Tibial nerve (tissue), 4 donors: ENCODE measurements at places on chromosomes 2 and 18. TPM values are rescaled to one million over a fixed set of nuclear protein-coding genes. Genes with fewer than 3 reads are reported as not detected.

GRCh38 chr2:232521959-232522622 lies 1.9 kb downstream of the PRSS56 start:
- peak; percentile 38 for DNase-seq

- DNase-seq: no peak
Measured at GRCh38 chr2:45218931-45219339, 209.7 kb upstream of the SIX2 start.

DNA sequence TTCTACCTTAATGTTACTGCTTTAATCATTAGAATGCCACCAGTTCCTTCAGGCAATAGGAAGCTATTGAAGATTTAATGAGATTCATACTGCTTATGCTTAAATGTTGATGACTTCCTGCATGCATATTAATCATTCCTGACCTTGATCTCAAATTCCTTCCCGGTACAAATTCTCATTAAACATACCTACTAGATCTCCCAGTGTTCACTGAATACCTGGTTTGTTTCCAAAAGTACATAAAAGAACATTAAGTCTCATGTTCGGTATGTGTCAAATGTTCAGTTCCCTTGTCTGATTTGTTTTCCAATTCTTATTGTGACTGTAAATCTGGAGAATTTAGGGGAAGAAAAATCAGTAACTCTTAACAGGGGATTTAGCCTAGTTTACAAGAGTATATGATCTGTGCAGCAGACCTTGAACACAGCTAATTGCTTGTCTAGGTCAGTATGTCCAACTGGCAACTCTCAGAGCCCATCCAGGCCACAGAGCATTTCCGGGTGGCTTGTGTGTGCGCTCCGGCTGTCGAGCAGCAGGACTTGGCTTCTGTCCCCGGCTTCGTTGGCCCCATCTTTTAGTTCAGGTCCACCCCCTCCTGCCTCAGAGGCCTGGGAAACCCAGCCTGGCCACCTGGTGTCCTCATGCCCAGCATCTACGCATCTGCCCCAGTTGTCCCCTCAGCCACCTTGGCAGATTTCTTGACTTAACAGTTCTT lies 13.1 kb downstream of the METAP1D start:
- no peak for DNase-seq

DNA sequence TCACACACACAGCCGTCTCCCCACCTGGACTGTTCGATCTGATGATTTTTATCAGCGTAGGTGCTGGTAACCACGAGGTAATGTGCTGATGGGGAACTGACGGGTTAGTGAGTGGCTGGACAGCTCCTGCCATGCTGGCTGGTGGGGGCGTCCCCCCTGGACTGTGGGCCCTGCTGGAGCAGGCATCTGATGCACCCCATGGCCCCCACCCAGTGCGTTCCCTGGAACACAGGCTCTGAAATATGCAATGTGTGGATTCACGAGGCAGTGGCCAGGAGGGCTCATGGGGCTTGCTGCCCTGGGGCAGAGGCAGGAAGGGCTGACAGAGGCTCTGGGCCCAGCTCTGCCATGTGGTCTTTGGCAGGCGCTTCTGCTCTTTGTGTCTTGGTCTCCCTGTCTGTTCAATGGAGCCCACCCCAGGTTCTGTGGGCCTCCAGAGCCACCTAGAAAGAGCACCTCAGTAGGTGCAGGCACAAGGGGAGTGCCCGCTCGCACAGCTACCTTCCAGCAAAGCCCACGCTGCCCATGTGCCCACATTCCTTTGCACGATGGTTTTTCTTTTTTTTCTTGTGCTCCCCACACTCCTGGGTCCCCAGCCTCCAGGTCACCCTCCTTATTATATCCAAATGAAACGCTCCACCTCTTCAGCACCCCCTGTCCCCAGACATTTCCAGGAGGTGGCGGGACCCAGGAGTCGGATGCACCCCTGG lies 10.3 kb upstream of the PXDN start:
- no peak for DNase-seq

- no peak for DNase-seq
Measured at GRCh38 chr2:38653380-38653714, 12.6 kb upstream of the GALM start.

GRCh38 chr2:131010566-131010965 lies 82.7 kb downstream of the FAM168B start:
- no peak for DNase-seq

DNA sequence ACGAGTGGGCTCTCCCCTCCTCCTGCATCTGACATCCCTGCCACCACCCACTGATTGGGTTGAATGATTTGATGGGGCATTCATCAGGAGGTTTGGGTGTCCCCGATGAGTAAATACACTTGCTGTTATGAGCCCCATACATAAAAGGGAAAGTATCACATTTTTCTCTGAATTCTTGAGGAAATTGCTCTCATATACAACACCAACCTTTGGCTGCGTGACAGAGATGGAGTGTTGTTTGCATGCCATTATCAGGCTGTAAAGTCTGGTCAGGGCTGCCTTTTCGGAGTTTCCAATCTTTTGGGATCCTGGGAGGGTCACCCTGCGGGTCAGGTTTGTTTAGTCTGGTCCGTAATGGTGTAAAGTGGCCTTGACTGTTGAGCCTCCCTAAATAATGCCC lies 227.9 kb upstream of the SPRED2 start:
- no peak for DNase-seq

DNA sequence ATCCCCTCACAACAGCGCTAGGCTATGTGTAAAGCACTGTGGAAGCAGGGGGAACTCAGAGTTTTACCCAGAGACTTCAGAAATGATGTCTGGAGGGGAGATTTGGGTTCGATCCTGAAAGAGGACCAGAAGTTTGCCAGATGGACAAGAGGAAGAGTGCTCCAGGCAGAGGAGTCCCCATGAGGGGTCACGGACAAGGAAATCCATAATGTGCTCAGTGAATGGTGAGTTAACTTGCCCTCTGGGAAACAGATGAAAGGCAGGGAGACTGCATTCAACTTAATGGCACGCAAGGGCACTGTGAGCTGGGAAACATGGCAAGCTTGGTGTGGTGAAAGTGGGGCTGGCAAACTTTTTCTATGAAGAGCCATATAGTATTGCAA lies 6.0 kb upstream of the ASAP2 start:
- DNase-seq: no peak

GRCh38 chr2:134782792-134783191 lies 55.6 kb upstream of the ACMSD start:
- no peak for DNase-seq

DNA sequence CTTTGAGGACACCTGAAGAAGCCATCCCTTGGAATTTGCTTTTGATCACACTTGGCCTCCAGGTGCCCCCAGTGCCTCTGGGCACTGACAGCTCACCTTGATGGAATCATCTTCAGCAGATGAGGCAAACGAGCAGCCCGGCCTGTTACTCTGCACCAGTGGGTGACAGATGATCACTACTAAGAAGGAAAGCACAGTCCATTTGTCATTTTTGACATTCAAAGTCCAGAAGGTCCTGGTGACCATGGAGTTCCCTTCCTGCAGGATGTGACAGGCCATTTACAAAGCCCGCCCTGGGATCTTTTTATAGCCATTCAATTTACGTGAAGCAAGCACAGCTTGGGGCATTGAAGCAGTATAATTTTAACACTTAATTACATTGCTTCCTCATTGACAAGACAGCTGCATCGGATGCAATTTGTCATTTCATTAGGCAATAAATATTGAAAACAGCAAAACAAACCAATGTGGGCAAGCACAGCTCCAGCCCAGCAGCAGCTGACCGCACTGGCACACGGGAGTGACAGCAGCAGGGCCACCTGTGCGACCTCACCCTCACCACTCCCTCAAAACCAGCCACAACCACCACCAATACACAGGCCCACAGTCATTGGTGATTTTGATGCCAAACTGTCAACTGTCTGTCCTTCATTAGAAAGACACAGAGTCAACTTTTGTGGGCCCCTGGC lies 76.0 kb upstream of the SLC66A3 start:
- no peak for DNase-seq

CYS1 gene
- 11.4 TPM for total RNA-seq

NYAP2 gene
- not detected for total RNA-seq

SOWAHC gene
- 26.9 TPM for total RNA-seq
